ENCODE measurements at places on chromosomes 12 and 14.

GRCh38 chr14:86481104-86481503, 951.2 kb downstream of the FLRT2 start:
- DNase-seq: no peak

- DNase-seq: no peak
These were observed 8.0 kb downstream of the IL22 start for GRCh38 chr12:68245180-68246021.

GRCh38 chr12:21774358-21775132, at the start of gene KCNJ8:
TSS of gene KCNJ8 (minus strand) at chr12:21774706. CDS start at chr12:21773616, 1,090 bp downstream.
- DNase-seq: no peak

GRCh38 chr14:101055106-101055662, 151.7 kb upstream of the RTL1 start:
- DNase-seq: no peak

GRCh38 chr12:113861708-113862312, 104.3 kb downstream of the RBM19 start:
- DNase-seq: no peak

GRCh38 chr14:104865081-104865630, at the start of gene CEP170B:
TSS of gene CEP170B (plus strand) at chr14:104865268. CDS start at chr14:104868451, 3,183 bp downstream.
- DNase-seq: no peak

- DNase-seq: no peak
These were observed 466.1 kb downstream of the FOXG1 start for GRCh38 chr14:29232711-29233110.

GRCh38 chr12:115375186-115375991, 691.4 kb upstream of the TBX3 start:
- no peak for DNase-seq

DNA sequence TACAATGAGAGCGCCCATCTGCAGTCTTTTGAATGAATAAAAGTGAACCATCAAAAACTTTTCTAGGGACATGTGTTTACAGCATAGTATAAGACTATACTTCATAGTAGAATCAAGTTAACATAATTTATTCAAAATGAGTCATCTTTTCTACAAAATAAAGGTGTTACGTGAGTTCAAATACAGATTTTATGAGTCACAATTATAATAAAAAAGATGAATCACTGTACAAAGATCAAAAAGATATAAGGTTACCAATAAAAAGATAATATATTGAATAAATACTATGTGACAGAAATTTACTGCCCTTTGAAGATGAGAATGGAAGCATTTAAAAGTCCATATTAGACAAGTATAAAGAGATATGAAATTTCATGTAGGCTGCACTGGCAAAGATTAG, 2.8 kb downstream of the MBIP start:
- DNase-seq: no peak

DNA sequence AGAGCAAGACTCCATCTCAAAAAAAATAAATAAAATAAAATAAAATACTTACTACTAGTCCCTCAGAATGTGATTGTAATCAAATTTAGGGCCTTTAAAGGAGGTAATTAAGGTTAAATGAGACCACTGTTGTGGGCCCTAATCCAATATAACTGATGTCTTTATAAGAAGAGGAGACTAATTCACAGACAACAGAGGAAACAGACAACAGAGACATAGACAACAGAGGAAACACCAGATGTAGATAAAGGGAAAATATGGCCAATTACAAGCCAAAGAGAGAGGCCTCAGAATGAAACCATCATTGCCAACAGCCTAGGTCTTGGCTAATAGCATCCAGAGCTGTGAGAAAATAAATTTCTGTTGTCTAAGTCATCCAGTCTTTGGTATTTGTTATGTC, 669.0 kb upstream of the FOXG1 start:
- no peak for DNase-seq
